Activated naive CD4-positive, alpha-beta T cell treated with anti-CD3 and anti-CD28 coated beads for 36 hours (primary cell): ENCODE measurements at places on chromosomes 5 and 9.

- no peak for DNase-seq
These were observed 90.1 kb upstream of the RASEF start for GRCh38 chr9:83153030-83153429.

GRCh38 chr5:175823731-175824525, 47.5 kb upstream of the CPLX2 start:
- DNase-seq = no peak

DNA sequence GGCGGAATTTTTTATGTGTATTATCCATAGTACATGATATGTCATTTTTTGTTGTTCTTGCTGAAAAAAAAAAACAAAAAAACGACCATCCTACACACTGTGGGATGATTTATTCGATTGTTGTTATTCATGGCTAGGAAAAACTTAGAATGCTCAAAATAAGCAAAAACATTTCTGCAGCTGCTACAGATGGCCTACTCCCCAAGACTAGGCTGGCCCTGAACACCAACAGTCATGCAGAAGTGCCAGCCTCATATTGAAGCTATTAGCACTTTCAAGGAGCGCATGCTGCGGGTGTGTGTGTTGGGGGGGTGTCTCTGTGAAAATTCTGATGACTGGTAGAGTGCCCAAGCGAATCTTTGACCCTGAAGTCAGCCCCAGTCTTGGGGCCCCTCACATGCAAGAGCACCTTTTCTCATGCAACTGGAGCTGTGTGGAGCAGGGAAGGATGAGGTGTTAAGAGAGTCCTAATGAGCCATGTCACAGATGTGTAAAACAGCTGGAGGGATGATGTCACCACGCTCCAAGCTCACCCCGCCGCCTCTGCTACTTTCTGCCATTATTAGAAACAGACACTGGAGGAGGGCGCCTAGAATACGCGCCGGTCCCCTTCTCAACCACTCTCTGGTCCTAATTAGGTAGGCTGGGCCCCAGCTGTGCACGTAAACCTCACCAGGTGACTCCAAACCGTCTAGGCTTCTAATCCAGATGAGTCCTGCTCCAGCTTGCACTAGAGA, 61.0 kb upstream of the SMIM23 start:
- no peak for DNase-seq

DNA sequence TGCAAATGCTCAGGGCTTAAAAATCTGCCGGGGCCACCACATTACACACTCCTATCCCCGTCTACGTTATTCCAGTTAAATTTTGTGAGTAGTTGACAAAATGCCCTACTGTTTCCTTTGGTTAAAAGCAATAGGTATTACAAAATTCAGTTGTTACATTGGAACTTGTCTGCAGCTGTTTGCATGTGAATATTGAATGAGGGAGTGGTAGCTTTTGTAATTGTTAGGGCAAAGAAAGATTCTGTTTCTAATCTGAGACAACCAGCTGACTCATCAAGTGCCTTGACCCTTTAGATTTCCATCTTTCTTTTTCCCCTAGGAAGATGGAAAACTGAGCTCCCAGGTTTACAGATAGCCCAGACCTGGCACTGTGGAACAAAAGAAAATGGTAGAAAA, 30.2 kb downstream of the MAML1 start:
- DNase-seq = no peak

DNA sequence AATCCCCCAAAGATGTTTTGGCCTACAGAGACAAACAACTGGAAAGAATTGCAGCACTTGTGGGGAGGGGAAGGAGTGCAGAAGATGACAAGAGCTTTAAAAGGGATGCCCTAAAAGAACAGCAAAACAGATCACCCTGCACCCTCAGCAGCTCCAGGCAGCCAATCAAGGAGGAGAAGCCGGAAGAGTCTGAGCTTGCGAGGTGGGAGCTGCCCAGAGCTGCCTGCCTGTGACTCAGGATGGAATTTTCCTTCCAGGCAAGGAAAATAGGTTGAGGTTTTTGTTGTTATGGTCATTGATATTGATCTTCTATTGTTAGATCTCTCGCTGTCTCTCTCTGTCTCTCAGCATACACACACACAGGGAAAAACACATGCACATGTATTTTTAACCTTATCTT, 70.3 kb upstream of the MAP1B start:
- DNase-seq = no peak

GRCh38 chr5:57164124-57164523, 9.7 kb upstream of the GPBP1 start:
- DNase-seq = no peak

DNA sequence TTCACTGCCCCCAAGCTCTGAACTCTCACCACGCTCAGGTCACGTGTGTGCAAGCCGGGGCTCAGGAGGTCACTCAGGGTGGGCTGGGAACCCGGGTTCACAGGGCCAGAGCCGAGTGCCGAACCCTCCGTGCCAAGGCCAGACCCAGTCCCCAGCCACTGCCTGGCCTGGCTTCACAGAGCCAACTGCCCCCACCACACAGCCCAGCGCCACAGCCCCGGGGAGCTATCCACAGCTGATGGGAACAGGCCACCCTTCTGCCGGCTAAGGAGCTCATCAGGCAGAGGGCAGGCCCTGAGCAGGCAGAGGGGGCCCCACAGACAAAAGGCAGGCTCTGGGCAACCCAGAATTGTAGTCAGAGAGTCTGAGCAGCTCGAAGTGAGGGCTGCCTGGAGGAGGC, 117.0 kb downstream of the VAV2 start:
- no peak for DNase-seq

DNA sequence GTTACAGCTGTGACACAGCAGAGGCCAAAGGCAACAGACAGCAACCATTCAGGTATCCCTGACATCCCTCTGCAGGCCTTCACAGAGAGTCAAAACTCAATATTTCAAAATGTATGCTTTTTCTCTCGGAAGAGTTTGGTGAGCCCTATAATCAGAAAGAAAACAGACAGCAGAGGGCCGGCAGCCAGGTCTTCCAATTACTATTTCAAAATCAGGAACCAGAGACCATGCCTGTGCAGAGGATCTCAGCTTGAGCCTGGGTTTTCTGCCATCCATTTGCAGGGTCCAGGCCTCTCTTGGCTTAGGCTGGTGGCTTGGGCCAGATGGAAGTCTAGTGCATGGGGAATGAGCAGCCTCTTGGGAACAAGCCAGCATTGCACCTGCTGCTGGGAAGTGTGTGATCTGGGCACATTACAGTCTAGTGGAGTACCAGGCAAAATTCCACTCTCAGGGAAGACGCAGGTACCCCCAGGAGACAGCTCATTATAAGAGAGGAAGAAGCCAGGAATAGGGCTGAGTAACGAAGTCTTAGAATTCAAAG, 231.3 kb downstream of the ENC1 start:
- no peak for DNase-seq

DNA sequence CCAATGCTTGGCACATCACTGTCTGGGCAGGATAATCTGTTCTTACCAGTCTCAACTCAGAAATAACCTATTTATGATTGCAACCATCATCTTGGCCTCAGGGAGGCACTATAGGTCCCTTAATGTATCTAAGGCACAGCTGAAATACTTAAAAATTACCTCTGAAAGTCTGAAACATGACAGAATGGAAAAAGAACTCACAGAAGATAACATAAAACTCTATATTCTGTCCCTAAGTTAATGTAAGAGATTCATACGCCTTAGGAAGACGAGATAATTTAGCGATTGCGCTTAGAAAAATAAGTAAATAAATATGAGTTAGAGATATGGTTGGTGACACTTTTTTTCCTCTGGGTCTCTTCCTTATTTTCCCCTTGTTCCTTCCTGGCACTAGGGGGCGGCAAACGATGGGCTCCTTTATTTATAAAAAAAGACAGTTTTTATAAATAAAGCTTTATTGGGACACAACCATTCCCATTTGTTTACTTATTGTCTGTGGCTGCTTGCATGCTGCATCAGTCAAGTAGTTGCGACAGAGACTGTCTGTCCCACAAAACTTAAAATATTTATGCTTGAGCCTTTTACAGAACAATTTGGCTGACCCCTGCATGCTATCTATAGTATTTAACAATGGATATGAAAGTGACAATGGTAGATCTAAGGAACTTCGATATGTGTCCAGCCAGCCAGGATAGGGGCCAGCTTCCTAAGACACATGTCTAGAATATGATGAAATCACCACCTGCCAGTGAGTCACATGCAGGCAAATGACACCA, 79.6 kb downstream of the PDE4D start:
- peak; percentile 46 for DNase-seq

DNA sequence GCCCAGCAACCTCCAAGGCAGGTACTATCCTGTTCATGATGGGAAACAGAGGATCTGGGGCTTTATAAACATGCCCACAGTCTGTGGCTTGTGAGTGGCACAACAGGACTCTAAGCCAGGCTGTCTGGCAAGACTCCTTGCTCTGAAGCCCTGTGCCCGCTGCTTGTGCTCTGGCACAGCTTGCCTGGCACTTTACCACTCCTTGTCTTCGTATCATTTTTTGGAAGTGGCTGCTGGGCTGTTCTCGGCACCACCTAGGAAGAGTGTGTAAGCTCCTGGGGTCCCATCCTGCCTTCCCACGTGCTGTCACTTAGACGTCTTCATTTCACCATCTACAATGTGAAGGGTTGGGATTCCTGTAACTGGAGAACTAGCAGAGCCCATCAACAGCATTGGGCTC, 59.3 kb upstream of the GLRX start:
- no peak for DNase-seq

- no peak for DNase-seq
These were observed 95.4 kb upstream of the PRDM9 start for GRCh38 chr5:23411994-23412393.
